Frontal cortex (tissue), 4 donors: ENCODE measurements at places on chromosomes 16 and 17. TPM values are rescaled to one million over a fixed set of nuclear protein-coding genes. Genes with fewer than 3 reads are reported as not detected.

The RHOT2 gene
- total RNA-seq: 17.9 TPM

The TAT gene
- total RNA-seq: not detected

The GGT6 gene
- total RNA-seq: not detected

GRCh38 chr16:746637-747036, 5.8 kb upstream of the CIAO3 start:
- no peak for DNase-seq

GRCh38 chr17:21199856-21200255, 14.1 kb downstream of the TMEM11 start:
- DNase-seq: no peak

DNA sequence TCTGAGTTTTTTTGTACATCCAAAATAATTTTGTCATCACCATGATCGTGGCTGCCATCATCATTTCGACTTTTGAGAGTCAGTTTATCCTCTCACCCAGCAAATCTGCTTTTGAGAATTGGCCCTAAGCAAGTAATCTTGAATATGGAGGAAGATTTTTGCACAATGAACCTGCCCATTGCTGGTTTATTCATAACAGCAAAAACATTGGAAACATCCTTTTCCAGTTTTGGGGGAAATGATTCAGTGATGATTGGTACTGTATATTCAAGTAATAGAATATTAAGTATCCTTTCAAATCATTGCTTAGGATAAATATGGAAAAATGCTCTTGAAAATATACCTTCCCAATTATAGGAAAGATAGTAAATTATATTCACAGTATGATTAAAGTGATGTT, 53.1 kb downstream of the PRKCA start:
- no peak for DNase-seq

DNA sequence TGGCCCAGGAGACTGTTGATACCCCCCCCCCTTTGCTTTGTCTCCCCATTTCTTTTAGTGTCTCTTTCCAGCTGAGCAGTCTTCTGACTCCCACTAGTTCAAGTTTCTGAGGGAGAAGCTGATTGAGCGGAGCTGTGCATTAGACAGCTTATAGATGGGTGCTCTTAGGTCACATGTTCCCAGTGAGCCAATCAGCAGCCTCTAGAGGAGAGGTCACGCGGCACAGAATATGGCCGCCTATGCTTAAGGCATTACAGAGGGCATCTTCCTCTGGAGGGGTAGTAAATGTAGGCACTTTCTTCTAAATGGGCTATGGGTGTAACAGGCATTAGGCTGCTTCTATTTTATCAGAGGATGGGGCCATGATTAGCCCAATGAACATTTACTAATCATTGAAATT, 131.6 kb downstream of the CDH13 start:
- no peak for DNase-seq

DNA sequence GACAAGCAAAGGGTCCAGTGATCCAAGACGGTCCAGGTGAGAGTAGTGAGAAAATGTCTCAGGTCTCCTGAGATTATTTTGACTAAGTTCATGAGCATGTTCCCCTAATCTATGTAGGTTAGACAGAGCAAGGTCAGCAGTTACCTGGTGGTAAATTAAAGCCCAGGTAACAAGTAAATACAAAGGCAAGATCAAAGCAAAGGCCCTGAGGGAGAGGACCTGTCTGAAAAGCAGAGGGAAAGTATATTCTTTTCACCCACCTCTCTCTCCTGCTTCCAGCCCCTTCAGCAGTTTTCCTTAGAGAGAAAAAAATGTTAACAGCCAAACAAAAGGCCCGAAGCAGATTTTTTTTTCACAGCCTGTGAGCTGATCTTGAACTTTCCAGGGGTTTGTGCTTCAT, 302.7 kb downstream of the MAP2K6 start:
- no peak for DNase-seq

GRCh38 chr17:47192554-47192953, 3.5 kb upstream of the CDC27 start:
- DNase-seq: no peak

DNA sequence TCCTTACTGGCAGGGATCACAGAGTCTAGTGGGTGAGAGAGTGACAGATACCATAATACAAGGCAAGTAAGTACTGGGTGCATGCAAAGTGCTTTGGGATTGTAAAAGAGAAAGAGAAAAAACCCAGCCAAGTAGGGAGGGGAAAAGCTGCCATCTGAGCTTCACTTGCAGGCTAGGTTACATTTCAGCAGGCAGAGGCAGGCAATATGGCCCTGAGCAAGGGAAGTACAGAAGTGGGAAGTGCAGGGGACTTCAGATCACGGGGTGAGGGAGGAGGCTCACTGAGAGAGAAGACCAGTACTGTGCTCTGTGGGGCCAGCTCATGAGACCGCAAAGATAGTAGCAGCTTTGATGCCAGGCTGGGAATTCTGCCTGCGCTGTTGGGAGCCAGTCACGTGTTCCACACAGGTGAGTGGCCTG, 230.6 kb downstream of the MSI2 start:
- DNase-seq: no peak
